Non-pigmented ciliary epithelial cell (primary cell): ENCODE measurements at places on chromosomes 2 and 18.

GRCh38 chr2:200101922-200102321 is 146.5 kb downstream of the MAIP1 start:
- no peak for DNase-seq

GRCh38 chr2:120647487-120647886 is 88.2 kb upstream of the GLI2 start:
- DNase-seq = no peak

DNA sequence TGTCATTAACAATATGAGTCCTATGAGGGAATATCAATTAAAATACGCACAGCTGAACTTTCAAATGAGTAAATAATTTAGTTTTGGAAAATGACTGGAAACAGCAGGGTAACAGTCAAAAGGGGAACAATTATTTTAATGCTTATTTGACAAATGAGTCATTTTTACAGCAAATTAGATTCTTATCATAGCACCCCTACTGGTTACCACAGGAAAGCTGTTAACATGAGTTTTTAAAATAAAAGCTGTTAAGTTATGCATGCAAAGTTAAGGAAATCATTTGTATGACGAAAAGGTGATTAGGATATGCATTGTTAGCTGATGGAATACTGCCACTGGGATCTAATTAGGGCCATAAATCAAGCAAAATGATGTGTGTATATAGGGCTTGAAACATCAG is 435.1 kb upstream of the MEIS1 start:
- no peak for DNase-seq

DNA sequence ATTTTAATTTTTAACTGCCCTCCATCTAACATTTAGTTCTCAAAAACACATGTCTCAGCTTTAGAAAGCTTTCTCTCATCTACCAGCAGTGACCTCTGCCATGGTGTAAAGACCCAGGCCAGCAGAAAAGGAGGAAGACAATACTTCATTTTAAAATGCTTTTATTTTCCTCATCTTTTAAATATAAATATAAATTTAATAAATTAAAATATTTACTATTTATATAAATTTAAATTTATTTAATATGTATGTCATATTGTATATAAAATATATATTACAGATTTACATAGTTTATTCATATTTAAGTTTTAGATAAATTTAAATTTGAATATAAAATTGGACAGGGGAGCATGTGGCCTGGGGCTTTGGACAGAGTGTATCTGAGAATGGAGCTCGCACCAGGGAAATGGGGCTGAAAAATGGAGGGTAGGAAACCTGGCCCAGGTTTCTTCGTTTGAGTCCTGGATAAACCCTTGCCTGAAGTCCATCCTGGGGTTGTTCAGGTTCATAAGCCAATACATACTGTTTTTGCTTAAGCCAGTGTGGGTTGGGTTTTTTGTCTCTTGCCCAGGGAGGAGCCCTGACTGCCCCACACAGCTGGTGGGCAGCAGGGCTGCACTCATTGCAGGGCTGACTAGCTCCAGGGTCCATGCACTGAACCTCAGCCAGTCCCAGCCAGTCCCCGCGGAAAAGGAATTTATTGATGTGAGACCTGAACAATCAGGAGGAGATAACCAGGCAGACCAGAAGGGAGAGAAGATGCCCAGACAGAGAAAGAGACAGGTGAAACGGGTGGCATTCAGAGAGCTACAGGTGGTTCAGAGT is 77.3 kb upstream of the LAPTM4A start:
- DNase-seq = no peak

DNA sequence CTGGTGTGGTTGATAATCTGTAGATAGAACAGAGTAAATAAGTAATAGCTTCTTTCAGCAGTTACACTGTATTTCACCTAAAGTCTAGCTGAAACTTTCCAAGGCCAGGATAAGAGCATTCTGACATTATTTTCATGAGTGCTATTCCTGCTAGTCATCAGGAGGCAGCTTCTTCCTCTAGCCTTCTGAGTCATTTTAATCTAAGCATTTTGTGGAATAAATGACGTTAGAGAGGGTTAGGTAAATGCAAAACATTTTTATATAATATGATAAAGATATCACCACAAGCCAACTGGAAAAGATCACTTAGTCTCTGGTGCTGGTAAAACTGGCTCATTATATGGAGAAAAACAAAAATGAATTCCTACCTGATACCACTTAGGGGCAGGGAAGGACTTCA is 138.5 kb downstream of the MEP1B start:
- DNase-seq = no peak

- no peak for DNase-seq
Observed at GRCh38 chr2:97740590-97741182, 27.3 kb downstream of the ZAP70 start.

DNA sequence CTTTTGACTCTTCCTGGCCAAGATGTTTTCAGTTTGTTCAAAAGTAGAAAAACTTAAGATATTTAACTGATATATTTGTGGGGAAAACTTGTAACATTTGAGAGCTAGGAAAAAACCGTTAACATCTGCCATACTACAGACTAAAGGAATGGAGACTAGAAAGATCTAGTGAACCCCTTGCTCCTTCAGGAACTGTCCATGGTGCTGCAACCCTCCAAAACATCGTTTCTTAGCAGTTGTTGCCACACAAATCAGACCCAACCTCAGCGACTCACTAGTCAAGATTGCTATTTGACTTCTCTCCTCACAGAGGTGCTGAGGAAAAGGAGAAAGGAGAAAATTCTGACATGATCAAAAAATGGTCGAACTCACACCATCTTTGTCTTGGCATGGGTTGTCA is 393.8 kb upstream of the LYPD1 start:
- no peak for DNase-seq

DNA sequence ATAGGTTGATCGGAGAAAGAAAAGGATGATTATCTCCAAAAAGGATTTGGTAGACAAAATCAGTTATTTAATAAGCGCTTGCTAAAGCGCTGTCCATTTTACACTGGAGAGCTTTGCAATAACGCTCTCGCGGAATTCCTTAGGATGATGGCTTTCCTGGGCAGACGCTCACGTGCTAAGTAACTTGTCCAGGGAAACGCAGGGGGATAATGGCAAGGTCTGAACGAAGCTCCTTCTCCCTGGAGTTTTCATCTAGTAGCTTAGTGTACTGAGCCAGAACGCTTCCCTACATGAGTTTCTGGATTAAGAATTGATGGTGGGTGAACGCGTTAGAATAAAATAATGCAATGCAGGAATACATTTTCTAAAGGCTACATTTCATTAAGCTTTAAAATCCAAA is 739.5 kb upstream of the SALL3 start:
- DNase-seq = no peak

DNA sequence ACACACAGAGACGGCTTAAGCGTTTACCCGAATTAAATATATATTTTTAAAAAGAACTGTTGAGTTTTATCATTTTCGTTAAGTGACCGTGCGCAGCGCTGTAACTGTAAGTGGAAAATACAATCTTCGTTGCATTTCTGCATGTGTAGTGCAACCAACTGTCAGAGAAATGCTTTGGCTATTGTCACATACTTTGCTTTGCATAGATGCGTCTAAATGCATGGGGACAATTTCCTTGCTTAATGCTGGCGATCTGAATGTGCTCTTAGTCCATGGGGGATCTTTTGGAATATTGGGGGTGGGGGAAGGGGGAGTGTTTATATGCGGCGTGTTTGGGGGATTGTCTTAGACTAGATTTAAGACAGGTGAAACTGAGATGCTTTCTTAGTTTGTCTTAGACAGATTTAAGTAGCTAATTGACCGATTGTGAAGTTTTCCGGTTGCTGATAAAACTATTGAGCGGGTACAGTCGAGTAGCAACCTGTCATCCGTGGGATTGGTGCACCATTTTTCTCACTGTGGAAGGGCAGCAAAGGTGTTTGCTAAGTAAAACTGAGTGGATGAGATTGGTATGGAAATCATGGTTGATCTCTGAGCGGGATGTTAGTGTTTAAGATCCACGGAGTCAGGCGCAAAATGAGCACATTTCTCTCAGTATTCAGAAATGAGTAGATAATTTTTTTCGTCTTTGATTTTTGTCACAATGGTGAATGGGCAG is 476 bp downstream of the VSNL1 start:
- no peak for DNase-seq

DNA sequence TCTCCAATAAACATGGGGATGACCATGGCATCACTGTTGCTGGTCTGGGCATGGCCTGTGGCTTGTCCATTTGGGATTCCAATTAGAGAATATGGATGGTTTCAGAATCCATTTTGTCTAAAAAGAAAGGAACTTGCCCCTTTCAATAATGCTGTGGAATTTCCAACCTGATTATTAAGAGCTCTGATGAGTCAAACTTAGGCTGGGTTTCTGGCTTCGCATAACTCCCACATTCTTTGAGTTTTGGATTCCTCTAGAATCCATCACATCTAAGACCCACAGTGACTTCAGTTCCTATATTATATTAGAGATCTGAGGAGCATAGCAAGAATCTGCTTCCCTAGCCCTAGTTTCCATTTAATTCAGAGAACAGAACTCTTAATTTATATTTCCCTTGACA is 531.5 kb downstream of the TNS1 start:
- no peak for DNase-seq

GRCh38 chr2:27023740-27024139 is 9.0 kb upstream of the TMEM214 start:
- DNase-seq = no peak

- DNase-seq = no peak
Observed at GRCh38 chr2:152241948-152242729, 66.6 kb upstream of the STAM2 start.

- no peak for DNase-seq
Observed at GRCh38 chr2:167675906-167676305, 571.5 kb downstream of the STK39 start.

DNA sequence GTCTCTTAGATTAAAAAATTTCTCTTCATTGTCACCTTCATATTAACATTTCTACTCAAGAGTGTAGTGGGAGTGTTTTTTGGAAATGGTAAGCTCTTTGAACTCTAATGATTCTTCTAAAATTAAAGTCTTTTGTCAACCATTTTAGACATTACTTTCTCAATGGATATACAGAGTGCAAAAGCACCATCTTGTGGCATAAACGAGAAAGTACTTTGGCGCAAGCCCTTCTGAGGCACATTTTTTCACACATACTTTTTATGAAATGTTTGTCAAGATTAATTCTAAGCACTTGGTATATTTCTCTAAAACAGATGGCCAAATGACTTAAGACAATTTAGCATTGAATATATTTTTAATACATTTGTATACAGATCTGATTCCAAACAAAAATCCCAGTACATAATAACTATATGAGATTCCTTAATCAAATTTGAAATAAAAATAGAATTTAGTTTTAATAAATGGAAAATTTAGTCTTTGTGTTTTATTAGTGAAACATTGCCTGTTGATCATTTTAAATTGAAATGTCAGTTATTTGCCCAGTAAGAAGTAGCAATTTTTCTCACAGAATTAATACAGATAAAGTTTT is 63.3 kb upstream of the GALNT5 start:
- DNase-seq = no peak

GRCh38 chr18:3281456-3282400 is 19.8 kb downstream of the MYL12B start:
- DNase-seq = no peak

DNA sequence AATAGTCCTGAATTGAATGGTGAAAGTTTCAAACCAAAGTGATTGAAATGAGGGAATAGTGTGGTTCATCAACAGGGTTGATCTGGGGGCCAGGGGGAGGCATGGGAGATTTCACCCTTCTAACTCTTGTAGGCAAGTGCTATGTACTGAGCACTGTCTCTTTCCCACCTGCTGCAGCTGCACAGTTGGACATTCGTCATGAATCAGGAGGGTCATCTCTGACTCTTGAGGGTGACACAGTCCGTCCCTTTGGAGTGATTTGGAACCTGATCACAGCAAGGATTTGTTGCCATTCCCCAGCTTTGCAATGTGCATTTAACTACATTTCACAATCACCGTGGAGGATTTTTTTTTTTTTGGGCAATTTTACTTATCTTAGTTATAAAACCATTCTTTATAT is 224.6 kb downstream of the PHLPP1 start:
- DNase-seq = no peak

DNA sequence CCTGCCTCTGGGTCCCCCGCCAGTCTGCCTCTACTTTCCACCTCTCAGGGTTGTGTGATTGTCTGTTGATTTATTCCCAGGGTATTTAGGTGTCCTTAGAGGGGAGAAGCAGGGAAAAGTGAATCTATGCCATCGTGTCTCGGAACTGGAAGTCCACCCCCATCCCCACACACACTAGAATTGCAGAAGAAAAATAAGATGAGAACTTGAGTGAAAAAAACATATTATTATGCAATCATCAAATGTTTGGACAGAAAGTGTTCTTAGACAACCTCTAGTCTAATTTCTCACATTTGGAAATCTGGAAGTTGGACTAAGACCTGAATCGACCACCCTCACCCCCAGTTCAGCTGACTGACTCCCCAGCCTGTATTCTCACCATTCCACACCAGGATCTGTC is 14.1 kb upstream of the CASP8 start:
- no peak for DNase-seq

GRCh38 chr2:149307014-149307413 is 23.4 kb upstream of the LYPD6 start:
- no peak for DNase-seq

DNA sequence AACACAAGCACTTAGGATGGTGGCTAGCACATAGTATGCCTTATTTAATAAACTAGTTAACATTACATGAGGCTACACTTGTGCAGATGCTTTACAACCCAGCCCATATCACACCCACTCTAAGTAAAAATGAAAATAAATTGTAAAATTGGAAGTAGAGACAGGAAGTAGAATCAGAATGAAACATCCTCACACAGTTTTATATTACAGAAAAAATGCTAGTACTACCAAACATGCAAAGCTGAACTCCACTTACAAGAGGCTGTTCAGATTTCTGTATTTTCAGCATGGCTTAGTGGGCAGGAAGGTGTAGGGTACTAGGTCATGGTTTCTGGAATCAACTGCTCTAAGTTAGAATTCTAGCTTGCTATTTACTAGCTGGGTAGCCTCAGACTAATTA is 18.2 kb upstream of the CRIM1 start:
- no peak for DNase-seq

DNA sequence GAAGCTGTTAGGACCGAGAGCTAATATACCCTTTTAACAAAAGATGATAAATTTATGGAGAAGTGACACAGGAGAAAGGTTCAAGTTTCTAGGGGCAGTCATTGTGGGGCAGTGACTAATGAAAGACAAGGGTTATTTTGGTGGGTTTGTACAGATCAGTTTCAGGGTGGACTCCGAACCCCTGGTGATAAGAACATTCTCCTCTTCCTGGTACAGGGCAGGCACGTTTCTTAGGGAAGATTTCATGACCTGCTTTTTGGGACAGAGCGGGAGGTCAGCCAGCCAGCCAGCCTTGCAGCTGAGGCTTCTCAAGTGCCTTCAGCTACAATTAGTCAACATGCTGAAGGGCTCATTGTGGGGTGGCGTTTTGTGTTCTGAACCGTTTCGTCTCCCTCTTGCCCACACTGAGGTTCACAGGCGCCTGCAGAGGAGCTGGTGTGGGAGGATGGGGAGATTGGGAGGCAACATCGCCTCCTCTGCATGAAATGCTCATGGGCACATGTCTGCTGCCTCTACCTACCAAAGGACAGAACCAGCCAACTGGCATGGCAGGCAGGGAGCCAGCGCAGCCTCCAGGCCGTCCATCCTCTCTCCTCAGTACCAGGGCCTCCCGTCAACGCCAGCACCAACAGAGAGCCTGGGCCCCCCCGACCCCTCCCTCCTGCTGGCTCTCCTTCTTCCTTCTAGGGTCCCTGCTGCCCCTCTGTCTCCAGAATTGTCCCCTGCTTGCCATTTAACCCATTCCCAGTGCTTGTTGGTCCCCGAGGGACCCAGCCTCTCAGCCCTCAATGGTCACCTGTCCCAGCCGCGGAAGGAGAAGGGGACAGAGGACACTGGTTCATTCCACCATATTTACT is 9.6 kb downstream of the CHMP1B start:
- no peak for DNase-seq
